Activated CD4-positive, alpha-beta T cell treated with anti-CD3 and anti-CD28 coated beads, Interleukin-2, Interleukin-4, amounts not matched to agents 100 ng/mL and 50 ng/mL, durations not matched to agents 16 hours and 8 hours (primary cell): ENCODE measurements at places on chromosomes 4 and X.

GRCh38 chr4:16544251-16544721, 318.0 kb upstream of the TAPT1 start:
- DNase-seq, result no peak

- DNase-seq, result no peak
These were observed 20.9 kb upstream of the PRSS12 start for GRCh38 chr4:118373614-118374255.

DNA sequence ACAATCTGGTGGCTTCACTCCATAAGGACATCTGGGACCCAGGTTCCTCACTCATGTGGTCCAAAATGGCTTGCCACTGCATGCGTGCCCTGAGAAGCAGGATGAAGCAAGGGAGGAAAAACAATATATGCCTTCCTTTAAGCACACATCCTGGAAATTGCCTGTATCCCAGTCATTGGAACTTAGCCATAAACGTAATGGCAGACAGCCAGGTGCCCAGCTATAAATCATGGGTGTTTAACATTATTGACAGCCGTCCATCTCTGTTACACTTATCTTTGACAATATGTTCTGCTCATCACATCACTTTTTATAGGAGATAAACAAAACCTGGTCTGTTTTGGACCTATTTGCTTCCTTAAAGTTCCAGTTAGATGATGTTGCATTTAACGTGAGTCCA, 181.0 kb downstream of the AASDH start:
- no peak for DNase-seq

DNA sequence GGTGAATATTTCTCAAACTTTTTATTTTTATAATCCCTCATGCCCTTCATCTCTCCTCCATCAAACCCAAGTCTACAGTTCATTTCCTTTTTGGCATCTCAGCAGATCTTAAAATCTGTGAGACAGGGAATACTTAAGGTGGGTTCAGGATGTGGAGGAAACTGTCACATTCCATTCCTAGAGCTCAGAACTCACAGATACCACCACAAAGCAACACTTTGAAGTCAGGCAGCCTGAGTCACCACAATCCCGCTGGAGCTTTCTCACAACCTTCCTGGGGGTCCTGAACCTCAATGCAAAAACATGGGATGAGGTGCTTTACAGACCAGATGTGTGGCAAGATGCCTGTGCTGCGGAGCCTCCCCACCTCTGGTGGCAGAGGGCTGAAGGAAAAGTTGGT, 63.2 kb downstream of the HHIP start:
- no peak for DNase-seq

- DNase-seq, result no peak
These were observed 354.9 kb downstream of the DHRSX start for GRCh38 chrX:2145692-2146367.

- DNase-seq, result no peak
These were observed 18.0 kb downstream of the STAP1 start for GRCh38 chr4:67576538-67576937.

DNA sequence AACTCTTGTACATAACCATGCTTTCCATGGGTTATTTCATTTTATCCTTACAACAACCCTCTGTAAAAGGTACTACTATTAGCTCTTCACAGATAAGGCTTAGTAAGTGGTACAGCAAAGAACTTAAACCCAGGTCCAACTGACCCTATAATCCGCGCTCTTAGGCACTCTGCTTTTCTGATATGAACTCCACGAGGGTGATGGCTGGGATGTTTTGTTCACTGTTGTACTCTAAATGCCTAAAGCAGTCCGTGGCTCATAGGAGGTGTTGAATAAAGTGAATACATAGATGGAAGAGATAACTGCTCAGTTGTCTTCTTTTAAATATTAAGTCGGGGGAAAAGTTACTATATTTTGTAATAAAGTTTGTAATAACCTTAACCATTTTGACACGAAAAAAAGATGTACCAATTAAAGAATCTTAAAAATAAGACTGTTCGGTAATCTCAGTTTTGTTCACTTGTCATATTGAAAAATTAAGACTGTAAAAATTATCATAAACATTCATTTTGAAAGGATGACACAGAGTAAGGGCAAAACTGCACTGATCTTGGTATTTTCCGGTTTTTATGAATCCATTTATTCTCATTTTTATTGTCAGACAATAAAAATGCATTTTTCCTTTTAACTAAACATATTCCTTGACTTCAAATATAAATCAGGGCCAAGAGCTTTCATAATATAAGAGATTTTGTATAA, 166.5 kb downstream of the FBXW7 start:
- no peak for DNase-seq

DNA sequence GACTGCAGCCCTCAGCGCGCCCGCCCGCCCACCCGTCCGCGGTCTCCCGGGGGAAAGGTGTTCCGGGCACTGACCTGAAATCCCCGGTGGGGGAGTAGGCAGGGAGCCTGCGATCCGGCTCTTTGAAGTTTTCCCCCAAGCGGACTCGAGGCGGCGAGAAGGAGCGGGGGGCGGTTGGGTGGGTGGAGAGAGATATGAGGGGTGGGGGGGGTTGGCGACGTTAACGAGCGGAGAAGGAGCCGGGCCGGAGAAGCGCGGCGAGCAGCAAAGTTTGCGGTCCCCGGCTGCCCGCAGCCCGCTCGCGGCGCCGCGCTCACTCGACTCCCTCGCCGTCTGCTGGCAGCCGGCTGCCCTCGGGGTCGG, 636 bp downstream of the BCOR start:
- no peak for DNase-seq

DNA sequence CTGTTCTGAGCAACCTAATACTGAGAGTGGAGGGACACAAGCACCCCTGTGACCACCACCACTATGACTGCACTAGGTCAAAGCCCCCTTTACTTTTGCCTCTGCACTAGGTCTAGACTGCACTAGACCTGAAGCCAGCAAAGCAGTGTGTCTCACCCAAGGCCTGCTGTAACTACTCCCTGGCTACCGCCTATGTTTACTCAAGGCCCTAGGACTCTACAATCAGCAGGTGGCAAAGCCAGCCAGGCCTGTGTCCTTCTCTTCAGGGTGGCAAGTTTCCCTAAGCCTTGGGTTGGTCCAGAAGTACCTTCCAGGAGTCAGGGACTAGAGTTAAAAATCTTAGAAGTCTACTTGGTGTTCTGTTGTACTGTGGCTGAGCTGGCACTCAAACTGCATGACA, 15.9 kb downstream of the RAB33B start:
- DNase-seq, result no peak

- DNase-seq, result no peak
These were observed 1.4 kb downstream of the AR start for GRCh38 chrX:67545036-67545821.

DNA sequence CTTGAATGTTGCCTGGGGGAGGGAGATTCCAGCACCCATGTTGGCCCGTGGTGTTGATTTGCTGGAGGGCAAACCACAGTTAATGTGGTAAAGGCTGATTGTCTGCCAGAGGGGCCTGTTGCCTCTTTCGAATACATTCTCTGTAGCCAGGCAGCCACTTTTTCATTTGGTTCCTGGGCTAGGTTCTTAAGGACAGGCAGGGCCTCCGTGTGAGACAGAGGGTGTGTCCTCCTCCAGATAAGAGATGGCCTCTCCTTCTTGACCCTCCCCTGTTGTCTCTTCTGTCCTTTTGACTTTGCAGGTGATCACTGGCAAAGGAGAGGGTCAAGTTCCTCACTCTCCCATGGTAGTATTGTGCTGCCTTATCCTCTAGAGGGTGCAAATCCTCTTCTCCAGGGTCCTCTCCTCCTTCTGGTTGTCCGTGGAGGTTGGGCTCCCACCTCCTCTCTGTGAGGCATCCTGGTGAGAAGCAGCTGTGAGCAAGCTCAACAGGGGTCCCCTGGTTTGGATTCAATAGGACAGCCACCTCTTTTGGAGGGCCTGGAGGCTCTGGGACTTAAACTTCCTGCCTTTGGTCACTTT, 44.9 kb downstream of the ZNF182 start:
- peak; percentile 3 for DNase-seq
